Fibroblast of skin of scalp (primary cell): ENCODE measurements at places on chromosomes 2 and 18.

DNA sequence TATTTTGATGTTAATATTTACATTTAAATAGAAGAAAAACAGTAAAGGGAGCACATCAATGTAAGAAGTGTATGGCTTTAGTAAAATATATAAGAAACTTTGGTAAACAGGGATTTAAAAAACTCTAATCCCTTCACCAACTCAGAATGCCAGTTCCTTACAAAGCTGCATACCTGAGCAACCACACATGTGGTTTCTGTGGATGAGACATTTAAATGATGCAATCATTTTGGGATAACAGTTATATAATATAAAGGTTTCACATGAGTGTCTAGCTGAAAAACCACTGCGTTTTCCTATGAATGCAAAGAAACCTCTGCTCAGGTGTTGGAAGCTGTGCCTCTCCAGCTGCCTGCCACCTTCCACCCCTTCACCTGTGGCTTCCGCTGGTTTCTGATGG is 209.1 kb upstream of the REV1 start:
- peak; percentile 73 for DNase-seq

GRCh38 chr2:144827404-144827803 is 307.5 kb upstream of the ZEB2 start:
- no peak for DNase-seq

- DNase-seq, result no peak
These were observed 62.2 kb upstream of the SCYGR2 start for GRCh38 chr2:227536445-227536844.

DNA sequence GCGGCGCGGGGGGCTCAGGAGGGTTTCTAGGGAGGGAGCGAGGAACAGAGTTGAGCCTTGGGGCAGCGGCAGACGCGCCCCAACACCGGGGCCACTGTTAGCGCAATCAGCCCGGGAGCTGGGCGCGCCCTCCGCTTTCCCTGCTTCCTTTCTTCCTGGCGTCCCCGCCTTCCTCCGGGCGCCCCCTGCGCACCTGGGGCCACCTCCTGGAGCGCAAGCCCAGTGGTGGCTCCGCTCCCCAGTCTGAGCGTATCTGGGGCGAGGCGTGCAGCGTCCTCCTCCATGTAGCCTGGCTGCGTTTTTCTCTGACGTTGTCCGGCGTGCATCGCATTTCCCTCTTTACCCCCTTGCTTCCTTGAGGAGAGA is 5.2 kb downstream of the PROC start:
- no peak for DNase-seq

GRCh38 chr2:149744865-149745264 is 157.3 kb upstream of the MMADHC start:
- peak; percentile 59 for DNase-seq

DNA sequence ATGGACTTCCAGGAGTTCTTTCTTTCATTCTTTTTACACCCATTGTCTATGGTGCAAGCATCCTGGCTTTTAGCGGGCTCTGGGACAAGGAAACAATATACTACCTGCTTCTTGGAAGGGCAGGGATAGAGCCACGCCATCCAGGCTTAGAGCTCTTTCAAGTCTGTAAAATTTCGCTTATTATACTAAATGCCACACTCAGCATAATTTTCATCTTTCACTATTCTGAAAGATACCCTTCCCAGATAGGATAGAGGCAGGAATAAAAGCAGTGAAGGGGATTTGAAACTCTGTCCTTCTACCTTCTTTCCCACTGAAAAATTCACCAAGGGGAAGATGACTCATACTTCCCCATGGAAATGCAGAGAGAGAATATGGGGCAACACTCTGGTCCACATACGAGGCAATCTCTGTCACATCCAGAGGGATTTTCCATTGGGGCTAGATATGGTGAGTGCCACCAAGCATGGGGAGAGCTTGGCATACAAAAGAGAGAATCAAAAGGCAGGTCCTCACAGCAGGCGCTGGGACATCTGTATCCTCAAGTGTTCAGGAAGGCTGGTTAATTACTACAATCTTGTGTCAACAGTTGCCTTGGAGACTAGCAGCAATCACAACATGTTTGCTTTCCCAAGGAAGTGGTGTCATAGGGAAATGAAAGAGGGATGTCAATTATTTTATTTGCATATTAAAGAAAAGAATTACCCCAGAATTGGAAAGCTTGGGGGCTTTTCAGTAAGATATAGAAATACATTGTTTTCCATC is 127.6 kb downstream of the TDRD15 start:
- DNase-seq, result no peak

DNA sequence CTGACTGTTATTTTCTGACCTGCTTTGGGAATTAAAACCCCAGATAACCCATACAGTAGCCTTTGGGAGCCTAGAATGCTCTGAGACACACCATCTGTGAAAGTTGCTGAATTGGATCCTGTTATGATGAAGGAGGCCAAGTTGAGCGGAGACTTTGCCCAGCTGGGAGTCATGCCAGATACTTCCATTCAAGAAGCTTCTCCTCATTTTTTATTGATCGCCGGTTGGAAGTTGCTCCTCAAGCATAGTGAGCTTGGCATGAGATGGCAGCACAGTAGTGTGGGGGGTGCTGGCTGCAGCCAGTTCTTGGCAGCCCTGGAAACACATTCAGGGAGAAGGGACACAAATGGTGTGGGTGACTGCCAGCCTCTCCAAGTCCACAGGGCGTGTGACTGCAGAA is 270.7 kb upstream of the NRP2 start:
- no peak for DNase-seq

GRCh38 chr2:23410596-23410995 is 25.6 kb downstream of the KLHL29 start:
- DNase-seq, result no peak

GRCh38 chr2:226187616-226188015 is 612.0 kb downstream of the IRS1 start:
- peak; percentile 77 for DNase-seq

GRCh38 chr2:120930864-120931263 is 195.2 kb downstream of the GLI2 start:
- DNase-seq, result peak; percentile 59

GRCh38 chr2:137161250-137161649 is 395.9 kb downstream of the THSD7B start:
- DNase-seq, result peak; percentile 15

DNA sequence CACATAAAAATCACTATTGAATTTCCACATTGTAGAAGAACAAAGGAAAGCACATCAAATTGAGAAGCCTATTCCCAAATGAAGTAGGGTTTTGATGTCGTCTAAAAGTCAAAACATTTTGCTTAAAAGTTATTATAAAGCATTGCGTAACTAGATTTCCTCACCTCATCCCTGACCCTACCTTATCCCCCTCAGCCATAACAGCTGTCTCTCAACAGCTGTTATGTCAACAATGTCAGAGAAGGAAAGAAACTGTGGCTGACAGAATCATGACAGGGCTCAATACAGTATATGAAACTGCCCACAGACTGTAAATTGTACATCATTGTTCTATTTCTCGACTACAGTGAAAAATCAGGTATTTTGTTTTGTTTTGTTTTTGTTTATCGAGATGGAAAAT is 63.0 kb upstream of the ACVR1C start:
- DNase-seq, result no peak

- DNase-seq, result no peak
These were observed 34.1 kb upstream of the SLC39A10 start for GRCh38 chr2:195622966-195623365.

DNA sequence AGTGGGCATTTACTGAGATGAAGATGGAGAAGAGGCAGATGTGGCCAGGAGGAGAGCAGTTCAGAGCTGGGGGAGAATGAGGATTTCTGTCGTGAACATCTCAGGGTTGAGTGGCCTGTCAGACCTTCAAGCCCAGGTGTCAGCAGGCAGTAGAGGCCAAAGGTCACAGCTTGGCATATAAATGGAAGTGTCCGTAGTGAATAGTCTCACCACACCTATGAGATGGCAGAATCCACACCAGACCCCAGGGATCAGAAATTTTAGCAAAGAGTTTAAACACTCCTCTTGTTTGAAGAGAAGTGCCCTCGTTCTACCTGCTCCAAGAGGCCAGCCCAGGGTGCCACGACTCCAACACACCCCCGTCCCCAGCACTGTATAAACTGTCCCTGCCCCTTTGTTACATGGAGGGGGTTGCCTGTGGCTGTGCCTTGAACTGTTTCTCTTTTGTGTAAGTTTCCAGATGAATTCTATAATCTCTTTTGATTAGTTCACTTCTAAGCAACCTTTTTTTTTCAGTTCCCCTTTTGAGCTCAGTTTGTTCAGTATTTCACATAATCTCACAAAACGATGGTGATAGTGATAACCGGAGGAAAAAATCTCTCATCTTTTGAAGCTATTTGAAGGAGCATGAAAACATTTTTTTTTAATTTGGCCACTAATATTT is 69.0 kb upstream of the TTC39C start:
- no peak for DNase-seq
